M059J (cell line): ENCODE measurements at places on chromosomes 7 and 10. TPM values are rescaled to one million over a fixed set of nuclear protein-coding genes. Genes with fewer than 3 reads are reported as not detected.
A peak's percentile ranks its signal among the peaks of the same experiment; 100 is the strongest.

The EGFR gene
- total RNA-seq: 28.7 and 51.4 TPM in 2 replicates

The DENND2A gene
- 11.5 and 19.9 TPM in 2 replicates for total RNA-seq

The NEBL gene
- total RNA-seq: 0.05 TPM in 1 of 2 replicates, not detected in the other

The KLF14 gene
- not detected in 2 replicates for total RNA-seq

The EIF5AL1 gene
- total RNA-seq: 0.59 and 1.7 TPM in 2 replicates

The CAMK1D gene
- 0.57 and 1.4 TPM in 2 replicates for total RNA-seq

The EPO gene
- not detected in 2 replicates for total RNA-seq

The RELN gene
- total RNA-seq: 1.0 and 1.6 TPM in 2 replicates

The LIPM gene
- not detected in 2 replicates for total RNA-seq

The DNAJC30 gene
- 1.1 and 1.8 TPM in 2 replicates for total RNA-seq

The ARHGEF35 gene
- not detected in 2 replicates for total RNA-seq

GRCh38 chr7:49228426-49229098, 304.2 kb downstream of the CDC14C start:
- DNase-seq: no peak

GRCh38 chr10:113329121-113329596, 223.7 kb upstream of the HABP2 start:
- peak; percentile 68 for DNase-seq

- DNase-seq: no peak
These were observed 184.2 kb downstream of the EMX2 start for GRCh38 chr10:117726596-117727295.

DNA sequence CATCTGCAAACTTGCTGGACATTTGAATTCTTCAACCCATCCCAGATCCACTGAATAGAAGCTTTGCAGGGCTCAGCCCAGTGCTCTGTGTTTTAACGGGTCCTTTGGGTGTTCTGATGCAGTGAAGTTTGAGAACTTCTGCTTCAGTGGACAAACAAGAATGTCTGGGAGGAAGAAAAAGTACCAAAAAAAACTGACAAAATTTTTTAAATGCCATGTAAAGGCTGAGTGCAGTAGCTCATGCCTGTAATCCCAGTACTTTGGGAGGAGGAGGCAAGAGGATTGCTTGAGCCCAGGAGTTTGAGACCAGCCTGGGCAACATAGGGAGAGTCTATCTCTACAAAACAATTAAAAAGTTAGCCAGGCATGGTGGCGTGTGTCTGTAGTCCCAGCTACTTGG, 51.8 kb upstream of the FRMD4A start:
- DNase-seq: no peak

DNA sequence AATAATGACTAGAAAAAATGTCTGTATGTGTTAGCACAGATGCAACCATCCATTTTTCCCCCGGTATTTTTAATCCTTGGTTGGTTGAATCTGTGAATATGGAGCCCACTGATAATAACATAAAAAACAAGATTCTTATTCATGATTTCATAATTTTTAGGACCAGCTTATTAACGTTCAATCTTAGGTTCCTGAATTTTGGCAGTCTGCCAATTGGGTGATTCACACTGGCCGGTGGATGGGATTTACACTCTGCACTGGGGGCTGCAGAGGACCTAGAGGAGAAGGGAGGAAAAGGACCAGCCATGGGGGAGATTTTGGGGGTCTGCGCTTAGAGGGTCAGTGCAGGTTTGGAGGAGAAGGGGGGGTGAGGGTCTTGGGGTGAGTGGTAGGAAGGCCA, 327.9 kb downstream of the ACTR3B start:
- DNase-seq: peak; percentile 9

GRCh38 chr10:124671486-124672075, 72.6 kb downstream of the FAM53B start:
- peak; percentile 7 for DNase-seq

GRCh38 chr7:74101061-74101681, 17.6 kb downstream of the LIMK1 start:
- no peak for DNase-seq

DNA sequence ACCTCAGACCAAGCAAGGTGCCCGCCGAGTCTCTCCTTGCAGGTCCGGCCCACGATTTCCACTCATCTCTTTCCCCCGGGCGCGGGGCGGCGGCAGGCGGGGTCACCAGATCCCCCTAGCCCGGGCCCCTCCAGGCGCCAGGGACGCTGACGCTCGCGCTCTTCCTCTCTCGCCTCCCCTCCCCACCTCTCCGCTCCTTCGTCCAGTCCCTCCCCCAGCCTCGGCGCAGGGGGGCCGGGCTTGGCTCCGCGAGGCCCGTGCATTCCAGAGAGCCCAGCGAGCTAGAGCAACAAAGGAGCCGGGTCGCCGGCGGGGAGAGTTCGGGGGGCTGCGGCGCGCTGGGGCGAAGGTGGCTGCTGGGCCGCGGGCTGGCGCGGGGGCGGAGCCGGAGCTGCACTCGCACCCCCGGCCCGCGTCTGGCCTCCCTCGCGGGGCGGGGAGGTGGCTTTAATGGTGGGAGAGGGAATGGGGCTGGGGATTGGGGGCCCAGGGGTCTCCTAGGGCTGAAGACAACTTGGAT, at the start of gene SMO:
SMO (plus strand) TSS at position 262 of the 520 bp plus-strand sequence. CDS start 519 bp downstream, outside the sequence.
- DNase-seq: no peak

DNA sequence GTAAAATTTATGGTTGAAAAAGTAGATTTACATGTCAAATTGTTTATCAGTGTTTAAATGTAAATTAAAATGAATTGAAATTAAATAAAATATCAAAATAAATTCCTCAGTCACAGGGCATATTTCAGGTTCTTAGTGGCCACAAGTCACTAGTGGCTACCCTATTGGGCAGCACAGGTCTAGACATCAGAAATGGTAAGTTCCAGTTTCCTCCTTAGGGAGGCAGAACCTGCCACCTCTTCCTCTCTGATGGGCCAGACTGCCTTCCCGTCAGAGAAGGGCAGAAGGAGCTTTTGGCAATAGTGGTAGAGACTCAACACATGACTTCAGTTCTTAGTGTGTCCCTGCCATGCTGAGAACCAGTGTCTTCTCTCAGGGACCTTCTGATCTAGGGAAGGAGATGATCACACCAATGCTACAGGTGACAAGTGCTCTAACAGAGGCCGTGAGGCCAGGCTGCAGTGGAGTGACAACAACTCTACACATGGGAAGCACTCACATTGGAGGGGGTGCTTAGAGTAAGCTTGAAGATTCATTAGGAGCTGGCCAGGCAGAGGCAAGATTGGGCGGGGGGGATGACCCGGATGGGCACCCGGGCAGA, 14.4 kb upstream of the PCBD1 start:
- DNase-seq: no peak

- DNase-seq: no peak
These were observed 413.0 kb upstream of the ADARB2 start for GRCh38 chr10:2150288-2150687.

DNA sequence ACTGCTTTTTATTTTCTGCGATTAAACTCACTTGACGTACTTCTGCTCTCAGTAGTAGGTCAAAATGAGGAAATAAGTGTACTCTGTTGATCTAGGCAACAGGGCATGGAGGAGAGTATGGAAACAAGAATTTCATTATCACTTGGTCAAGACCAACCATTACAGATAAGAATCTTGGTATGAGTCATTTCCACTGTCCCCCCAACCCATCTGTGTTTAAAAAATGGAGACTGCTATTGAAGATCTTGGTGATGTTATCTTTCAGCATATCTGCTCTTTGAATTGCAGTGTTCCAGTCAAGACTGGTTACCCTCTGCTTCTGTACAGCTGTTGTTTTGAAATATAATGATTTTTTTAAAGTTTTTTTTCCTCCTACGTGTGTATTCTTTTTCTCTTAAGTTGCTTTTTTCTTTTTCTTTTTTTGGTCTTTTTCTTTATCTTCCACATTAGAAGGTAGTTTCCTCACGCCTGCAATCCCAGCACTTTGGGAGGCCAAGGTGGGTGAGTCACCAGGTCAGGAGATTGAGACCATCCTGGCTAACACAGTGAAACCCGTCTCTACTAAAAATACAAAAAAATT, 11.7 kb downstream of the STAM start:
- DNase-seq: peak; percentile 69

GRCh38 chr10:78545756-78546155, 512.1 kb downstream of the RPS24 start:
- no peak for DNase-seq
